ENCODE measurements at places on chromosomes 12 and 14.

GRCh38 chr12:102521662-102522277, 41.4 kb upstream of the IGF1 start:
- ATAC-seq: no peak

GRCh38 chr14:99244367-99244901, 27.6 kb downstream of the BCL11B start:
- ATAC-seq: no peak

DNA sequence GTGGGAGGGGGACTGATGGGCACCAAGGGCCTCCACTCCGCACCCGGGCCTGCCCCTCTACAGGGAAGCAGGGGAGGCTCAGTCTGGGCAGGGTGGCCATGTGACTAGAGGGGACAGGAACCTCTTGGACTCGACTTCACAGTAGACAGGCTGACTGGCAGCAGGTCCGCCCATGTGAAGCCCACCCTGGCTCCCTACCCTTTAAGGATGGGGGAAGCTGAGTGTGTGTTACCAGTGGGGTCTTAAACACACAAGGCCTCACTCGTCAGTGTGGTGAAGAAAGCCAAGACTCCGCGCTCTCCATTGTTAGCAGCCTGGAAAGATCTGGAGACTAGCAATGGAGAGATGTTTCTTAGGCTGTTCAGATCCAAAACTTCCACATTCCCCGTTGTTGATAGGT, 52.4 kb downstream of the ANAPC7 start:
- no peak for ATAC-seq

GRCh38 chr12:34348836-34349672, 326.8 kb downstream of the ALG10 start:
- ATAC-seq: peak; percentile 39

- ATAC-seq: no peak
Measured at GRCh38 chr14:91152499-91152898, 38.6 kb downstream of the DGLUCY start.

- ATAC-seq: no peak
Measured at GRCh38 chr14:22885975-22886374, 3.0 kb downstream of the REM2 start.

DNA sequence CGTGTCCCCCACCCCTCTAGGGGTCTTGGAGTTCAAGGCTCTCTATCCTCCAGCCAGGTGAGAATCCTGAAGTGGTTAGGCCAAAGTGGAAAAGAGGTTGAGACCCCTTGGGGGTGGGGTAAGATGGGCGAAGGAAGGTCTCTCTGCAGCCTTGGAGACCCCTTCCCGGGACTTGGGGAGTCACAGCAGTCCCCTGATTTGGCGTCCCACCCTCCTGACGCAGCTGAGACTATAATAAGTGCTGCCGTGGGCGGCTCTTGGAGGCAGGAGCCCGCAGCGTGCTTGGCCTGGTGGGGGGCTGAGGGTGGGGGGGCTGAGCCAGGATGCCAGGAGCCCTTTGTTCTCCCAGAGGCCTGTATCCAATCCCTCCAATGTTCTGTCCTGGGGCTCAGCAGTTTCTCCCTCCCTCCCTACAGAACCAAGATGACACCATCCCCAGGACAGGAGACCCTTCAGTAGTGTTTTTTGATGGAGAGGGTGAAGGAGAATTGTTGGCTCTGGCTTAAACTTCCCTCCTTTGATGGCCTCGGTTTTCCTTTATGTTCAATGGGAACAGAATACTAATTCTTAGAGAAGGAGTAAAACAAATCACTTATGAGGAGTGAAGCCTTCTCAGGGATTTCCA, 1.5 kb upstream of the AGAP2 start:
- ATAC-seq: no peak

GRCh38 chr14:51498411-51499227, 153.1 kb upstream of the FRMD6 start:
- ATAC-seq: no peak

DNA sequence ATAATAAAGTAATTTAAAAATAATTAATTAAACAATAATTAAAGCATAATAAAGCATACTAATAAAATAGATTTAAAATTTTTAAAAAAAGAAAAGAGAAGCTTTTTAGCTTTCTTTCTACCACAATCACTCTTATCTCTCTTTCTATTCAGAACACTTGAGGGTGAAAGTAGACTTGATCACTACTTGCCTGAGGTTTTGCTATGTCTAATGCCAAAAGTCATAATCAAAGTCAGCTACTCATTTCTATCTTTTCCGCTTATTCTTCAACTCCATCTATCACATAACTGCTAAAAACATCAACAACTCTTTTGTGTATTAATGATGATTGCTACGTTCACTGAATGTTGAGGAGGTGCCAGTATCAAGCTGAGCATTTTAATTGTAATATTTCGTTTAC, 202.0 kb upstream of the KRR1 start:
- no peak for ATAC-seq

GRCh38 chr12:52542785-52543318, 10.1 kb downstream of the KRT71 start:
- no peak for ATAC-seq

DNA sequence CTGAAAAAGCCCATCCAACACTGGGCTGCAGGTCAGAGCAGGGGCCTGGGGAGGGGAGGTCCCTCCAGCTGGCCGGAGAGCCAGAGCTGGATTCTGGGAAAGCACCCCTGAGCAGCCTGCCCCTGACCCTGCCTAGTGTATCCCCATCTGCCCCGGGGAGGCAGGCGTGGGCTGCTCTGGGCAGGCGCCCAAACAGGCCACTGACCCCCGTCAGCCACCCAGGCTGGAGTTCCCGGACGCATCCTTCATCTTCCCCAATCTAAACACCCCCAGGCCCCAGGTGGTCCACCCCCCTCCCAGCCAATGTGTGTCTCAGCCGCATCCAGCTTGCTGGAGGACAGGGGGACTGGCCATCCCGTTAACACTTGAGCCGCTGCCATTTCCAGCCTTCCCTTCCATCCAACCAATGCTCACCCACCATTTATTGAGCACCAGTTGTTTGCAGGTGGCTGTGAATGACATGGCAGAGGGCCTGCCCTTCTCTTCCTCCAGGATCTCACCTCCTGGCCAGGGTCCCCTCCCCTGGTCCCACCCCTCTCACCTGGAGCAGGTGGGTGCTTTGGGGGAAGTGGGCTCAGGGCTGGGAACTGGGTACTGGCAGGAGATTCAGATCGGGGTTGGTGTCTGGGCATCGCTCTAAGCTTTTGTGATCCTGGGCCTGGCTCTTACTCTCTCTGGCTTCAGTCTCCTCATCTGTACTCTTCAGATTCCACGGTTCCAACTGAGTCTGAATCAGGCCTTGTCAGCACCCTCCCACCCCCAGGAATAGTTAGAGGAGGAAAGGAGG, 743 bp upstream of the DTX1 start:
- no peak for ATAC-seq

DNA sequence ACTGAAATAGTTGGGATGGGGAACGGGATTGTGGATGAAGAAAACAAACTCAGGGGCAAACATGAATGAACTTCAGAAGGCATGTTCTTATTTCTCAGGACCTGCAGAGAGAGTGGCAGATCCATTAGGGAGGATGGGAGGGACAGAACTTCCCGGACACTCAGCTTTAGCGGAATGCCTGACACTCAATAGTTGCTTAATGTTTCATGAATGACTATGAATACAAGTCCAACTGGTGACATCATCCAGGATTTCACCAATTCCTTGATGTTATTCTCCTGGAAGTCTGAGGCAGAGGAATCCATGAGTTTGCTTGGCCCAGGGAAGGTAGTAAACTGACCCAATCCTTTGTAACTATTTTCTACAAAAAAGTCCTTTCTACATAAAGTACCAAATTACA, 37.8 kb upstream of the LRRC10 start:
- ATAC-seq: peak; percentile 38

All from SK-N-SH treated with all-trans-retinoic acid at 6 μM for 48 hours (cell line).